ENCODE measurements at places on chromosomes 13 and 19.
A peak's percentile ranks its signal among the peaks of the same experiment; 100 is the strongest.

- DNase-seq = no peak
Measured at GRCh38 chr13:74662905-74663304, 528.7 kb upstream of the KLF12 start.

GRCh38 chr13:77833331-77833863 lies 85.2 kb downstream of the EDNRB start:
- no peak for DNase-seq

- DNase-seq = no peak
Measured at GRCh38 chr13:40137400-40137799, 481.9 kb downstream of the COG6 start.

DNA sequence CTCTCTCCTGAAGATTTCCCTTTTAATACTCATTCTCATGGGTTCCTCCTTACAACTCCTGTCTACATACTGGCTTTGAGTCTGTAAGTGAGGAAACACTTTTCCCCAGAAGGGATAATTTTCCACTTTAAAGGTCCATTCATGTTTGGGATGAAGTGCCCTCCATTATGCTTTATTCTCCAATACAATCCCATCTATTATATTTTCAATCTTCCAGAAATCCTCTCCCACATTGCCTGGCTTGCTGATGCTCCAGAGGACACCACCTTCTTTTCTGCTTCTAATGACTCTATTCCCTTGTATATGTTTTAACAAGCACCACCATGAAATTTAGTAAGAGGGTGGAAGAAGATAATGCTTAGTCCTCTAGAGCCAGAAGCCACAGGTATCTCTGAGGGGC lies 92.7 kb upstream of the NBEA start:
- no peak for DNase-seq

GRCh38 chr13:95784161-95784899 lies 107.4 kb downstream of the DNAJC3 start:
- no peak for DNase-seq

- DNase-seq = peak; percentile 20
Measured at GRCh38 chr19:11382898-11383705, 1.0 kb downstream of the EPOR start.

DNA sequence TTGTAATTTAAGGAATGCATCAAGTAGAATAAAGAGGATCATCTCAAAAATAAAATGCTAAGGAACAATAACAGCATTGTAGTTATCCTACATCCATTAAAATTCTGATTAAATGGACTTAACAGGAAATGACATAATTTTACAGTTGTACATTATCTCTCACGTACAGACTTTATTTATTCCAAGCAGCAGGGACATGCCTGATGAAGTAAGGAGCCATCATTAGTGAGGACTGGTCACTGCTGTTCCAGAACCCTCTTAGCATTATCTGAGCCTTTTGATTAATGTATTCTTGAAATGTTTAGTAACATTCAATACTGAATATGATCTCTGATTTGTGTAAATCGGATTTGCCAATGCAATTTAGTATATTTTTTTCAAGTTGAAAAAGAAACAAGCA lies 516.1 kb downstream of the DACH1 start:
- DNase-seq = no peak

- DNase-seq = no peak
Measured at GRCh38 chr13:93316841-93317240, 90.2 kb downstream of the GPC6 start.

- DNase-seq = no peak
Measured at GRCh38 chr13:54198911-54199310, 1170.3 kb downstream of the OLFM4 start.

GRCh38 chr13:81927347-81927746 lies 1586.4 kb upstream of the SPRY2 start:
- no peak for DNase-seq
